ENCODE measurements at places on chromosomes 2 and 18.

GRCh38 chr2:231530099-231531011, at the start of gene NMUR1:
Gene NMUR1 (minus strand): TSS chr2:231530445. CDS start chr2:231530361, 84 bp downstream.
- DNase-seq: peak; percentile 52

DNA sequence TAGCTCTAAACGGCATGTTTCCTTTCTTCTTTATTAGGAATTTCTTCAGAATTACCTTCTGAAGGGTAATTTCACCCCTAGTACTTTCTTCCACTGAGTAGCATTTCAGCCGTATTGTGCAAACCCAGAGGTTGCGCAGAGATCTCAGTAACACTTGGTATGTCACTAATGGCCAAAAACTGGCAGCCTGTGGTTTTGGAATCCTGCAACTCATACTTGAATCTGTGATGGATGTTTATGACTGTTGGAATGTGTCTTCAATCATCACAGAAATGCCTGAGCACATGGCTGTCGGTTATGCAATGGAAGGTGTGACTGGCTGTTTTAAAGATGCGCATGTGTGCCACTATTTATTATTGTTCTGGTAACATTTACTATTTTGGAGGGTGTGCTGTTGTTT, 100.0 kb downstream of the COLEC12 start:
- DNase-seq: no peak

DNA sequence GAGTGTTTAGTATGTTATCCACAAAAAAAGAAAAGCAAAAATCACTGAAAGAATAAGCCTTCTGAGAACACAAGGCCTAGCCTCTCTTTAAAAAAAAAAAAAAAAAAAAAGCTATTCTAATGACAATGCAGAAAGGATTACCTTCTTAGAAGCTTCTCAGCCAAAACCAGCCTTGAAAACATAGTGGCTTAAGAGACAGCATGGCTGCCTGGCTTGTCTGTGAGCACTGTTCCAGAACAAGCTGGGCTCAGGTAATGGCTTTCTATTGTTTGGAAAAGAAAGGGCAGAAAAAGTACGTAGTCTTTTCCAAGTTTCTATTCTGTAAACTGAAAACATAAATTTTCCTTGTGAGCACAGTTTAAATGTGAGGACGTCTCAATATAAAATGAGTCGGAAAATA, 119.5 kb downstream of the MAP3K20 start:
- no peak for DNase-seq

GRCh38 chr2:113136828-113137775, 9.7 kb downstream of the IL1RN start:
- DNase-seq: peak; percentile 58

Data from A549 (cell line).